ENCODE measurements at places on chromosomes 3 and 15.
A peak's percentile ranks its signal among the peaks of the same experiment; 100 is the strongest.

- no peak for DNase-seq
These were observed 230.2 kb upstream of the HES1 start for GRCh38 chr3:193905541-193906396.

DNA sequence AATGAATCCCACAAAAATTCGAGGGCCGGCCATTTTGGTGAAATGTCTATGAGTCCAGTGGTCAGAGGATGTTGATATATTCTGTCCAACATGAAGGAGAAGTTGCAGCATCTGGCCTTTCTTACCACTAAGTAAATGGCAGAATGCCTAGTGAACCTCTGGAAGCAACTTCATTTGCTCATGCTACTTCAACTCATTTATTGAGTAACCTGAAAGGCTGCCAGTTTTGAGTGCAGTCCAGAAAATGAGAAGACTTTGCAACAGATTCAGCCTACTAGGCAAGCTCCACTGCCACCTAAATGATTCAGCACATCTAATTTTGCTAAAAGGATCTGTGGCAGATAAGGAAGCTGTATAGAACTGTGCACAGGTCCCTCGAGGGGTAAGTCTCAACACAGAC lies 265.0 kb downstream of the OPA1 start:
- DNase-seq = peak; percentile 12

- no peak for DNase-seq
These were observed 1105.4 kb downstream of the TUSC7 start for GRCh38 chr3:117814975-117815374.

DNA sequence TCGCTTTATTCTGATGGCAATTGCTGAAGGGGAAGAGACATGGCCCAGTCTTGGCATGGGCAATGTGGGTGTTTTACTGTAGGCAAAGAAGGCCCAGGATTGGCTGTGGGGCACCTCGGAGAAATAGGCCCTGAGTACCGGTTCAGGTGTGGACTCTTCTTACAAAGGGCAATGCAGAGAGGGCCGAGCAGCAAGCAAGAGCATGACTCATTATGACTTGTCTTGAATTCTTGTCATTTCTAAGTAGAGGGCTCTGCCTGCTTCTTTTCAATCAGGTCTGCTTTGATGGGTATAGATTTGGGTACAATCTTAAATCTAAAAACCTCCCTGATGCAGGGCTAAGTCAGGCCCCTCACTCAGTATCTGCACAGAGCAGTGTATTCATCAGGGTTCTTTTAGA lies 14.8 kb upstream of the BUB1B start:
- no peak for DNase-seq

DNA sequence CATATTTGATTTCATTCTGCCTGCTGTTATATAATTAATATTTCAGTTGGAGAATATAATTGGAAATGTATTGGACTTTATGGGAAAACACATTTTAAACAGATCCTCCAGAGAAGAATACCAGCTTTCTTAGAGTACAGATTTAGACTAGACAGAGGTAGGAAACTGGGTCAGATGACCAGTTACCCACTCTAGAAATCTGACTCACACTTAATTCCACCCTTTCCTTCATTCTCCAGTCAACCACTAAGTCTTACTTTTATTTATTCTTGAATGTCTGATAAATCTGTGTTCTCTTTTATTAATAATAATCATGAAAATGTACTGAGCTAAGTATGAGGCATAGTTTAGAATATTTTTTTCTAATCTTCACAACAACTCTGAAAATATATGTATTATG lies 110.7 kb downstream of the LRRC49 start:
- no peak for DNase-seq

- DNase-seq = no peak
These were observed 328.3 kb downstream of the MFSD1 start for GRCh38 chr3:159130108-159130507.

GRCh38 chr3:180040966-180041365 lies 4.2 kb upstream of the PEX5L start:
- no peak for DNase-seq

DNA sequence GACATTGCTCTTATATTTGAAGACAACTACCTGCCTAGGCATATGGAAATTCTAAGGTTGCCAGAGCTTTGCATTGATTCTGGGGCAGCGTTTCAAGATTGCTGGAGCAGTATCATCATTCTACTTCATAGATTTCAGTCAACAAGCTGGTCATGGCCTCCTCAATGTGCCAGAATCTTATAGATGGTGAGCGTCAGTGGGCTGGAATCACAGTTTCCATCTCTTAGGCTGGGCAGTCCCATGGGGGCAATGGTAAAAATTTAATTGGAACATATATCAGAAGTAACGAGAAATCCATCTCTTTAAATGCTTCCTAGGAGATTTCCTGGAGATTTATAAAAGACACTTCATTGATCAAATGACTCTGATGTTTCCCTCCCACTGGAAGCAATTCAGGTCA lies 258.3 kb downstream of the SV2B start:
- no peak for DNase-seq

GRCh38 chr3:5317557-5317956 lies 130.1 kb downstream of the EDEM1 start:
- DNase-seq = no peak

GRCh38 chr3:106824856-106825255 lies 552.4 kb upstream of the CCDC54 start:
- no peak for DNase-seq

GRCh38 chr3:111761309-111761795 lies 97.7 kb upstream of the PHLDB2 start:
- DNase-seq = peak; percentile 64

- DNase-seq = no peak
These were observed 100.4 kb downstream of the VGLL4 start for GRCh38 chr3:11543141-11543947.

DNA sequence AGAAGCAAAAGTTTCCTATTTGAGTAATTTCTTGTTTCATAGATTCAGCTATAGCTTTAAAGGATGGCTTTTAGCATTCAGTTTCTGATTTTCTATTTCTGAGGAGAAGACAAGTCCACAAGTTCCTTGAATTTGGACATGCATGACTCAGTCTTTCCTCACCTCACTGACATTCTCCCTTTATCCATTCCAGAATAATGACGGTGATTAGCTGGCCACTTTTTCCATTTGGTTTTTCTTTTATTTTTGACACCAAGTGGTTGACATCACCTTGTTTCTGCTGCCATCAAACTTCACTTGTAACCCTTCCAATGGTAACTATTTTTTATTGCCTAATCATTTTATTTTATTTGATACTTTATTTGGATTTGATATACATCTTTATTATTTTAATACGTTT lies 404.4 kb upstream of the KCNMB2 start:
- DNase-seq = no peak

DNA sequence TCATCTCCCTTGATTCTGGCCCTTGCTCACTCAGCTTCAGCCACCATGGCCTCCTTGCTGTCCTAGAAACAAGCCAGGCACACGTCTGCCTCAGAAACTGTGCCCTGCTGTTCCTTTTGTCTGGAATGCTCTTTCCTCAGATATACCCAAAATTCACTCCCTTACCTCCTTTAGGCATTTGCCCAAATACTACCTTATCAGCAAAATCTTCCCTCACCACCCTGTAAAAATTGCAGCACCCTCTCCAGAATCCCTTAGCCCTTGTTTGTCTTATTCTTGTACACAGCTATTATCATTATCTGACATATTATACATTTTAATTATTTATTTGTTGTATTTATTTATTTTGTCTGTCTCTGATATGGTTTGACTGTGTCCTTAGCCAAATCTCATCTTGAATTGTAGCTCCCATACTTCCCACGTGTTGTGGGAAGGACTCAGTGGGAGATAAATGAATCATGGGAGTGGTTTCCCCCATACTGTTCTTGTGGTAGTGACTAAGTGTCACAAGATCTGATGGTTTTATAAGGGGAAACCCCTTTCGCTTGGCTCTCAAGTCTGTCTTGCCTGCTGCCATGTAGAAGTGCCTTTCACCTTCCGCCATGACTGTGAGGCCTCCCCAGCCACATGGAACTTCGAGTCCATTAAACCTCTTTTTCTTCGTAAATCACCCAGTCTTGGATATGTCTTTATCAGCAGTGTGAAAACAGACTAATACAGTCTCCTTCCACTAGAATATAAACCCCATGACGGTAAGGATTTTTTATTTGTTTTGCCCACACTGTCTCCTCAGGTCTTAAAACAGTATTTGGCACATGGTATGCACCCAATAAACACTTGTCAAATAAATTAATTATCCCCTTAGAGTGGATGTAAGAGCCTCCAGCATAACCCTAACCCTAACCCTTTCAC lies 60.0 kb upstream of the STT3B start:
- DNase-seq = peak; percentile 59

- DNase-seq = no peak
These were observed 320.9 kb upstream of the ICE2 start for GRCh38 chr15:60799885-60800284.

GRCh38 chr3:7160689-7161088 lies 299.8 kb downstream of the GRM7 start:
- DNase-seq = no peak

DNA sequence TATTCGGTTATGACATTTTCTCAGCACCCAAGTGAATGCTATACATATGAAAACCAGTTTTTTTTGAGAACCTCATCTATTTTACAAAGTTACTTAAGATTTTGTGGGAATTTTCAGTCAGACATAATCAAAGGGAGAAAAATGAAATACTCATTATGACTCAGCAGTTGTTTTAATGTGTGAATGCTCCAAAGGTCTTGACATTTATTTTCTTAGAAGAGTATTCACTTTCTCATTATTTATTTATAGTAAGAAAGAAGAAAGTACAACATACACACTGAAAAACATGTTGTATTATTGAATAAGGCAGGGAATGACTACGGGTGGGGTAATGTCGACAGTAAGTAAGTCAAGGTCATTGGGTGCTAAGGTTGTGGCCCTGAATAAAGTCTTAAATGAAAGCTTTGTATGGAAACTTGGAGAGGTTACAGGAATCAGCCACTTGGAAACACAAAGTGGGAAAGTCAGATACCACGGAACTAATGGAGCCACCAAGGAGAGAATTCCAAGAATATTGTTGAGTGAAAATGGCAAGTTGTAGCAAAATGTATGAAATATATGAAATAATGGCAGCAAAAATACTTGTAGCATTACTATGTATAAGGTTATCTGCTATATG lies 844.5 kb downstream of the TBL1XR1 start:
- DNase-seq = no peak

All from CD14-positive monocyte (primary cell).